ENCODE measurements at places on chromosomes 4 and X.
A peak's percentile ranks its signal among the peaks of the same experiment; 100 is the strongest.

- no peak for DNase-seq
Measured at GRCh38 chrX:123871309-123871708, 11.5 kb downstream of the XIAP start.

- DNase-seq = no peak
Measured at GRCh38 chrX:103373581-103373980, 2.8 kb upstream of the BEX3 start.

GRCh38 chr4:40321574-40322275 is 13.4 kb upstream of the CHRNA9 start:
- no peak for DNase-seq

DNA sequence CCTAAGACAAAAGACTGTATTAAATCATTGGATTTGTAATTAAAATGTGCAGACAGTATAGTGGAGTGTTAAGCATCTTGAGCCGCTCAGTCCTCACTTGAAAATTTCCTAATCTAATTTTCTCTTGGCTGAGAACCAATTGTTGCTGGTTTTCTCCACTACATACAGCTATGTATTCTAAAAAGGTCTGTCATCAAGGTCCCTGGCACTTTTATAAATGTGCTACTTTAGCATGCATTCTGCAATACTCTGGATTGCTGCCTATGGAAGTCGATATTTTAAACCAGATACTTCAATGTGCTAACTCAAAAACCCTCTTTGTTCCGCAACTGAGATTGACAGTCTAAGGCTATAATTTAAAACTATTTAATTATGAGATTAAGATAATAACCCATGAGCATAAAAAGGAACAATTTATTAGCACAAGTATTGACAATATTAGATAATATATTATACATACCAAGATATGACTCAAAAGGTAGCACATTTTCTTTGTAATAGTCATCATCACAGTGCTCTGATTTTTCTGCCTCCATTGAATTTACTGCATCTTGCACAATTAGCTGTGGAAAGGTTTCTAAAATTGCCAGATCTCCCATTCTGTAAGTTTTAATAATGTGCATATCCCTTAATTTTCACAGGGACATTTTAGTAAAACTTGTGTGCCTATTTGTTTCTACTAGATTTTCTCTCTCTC is 815.1 kb downstream of the ADGRL3 start:
- DNase-seq = no peak

DNA sequence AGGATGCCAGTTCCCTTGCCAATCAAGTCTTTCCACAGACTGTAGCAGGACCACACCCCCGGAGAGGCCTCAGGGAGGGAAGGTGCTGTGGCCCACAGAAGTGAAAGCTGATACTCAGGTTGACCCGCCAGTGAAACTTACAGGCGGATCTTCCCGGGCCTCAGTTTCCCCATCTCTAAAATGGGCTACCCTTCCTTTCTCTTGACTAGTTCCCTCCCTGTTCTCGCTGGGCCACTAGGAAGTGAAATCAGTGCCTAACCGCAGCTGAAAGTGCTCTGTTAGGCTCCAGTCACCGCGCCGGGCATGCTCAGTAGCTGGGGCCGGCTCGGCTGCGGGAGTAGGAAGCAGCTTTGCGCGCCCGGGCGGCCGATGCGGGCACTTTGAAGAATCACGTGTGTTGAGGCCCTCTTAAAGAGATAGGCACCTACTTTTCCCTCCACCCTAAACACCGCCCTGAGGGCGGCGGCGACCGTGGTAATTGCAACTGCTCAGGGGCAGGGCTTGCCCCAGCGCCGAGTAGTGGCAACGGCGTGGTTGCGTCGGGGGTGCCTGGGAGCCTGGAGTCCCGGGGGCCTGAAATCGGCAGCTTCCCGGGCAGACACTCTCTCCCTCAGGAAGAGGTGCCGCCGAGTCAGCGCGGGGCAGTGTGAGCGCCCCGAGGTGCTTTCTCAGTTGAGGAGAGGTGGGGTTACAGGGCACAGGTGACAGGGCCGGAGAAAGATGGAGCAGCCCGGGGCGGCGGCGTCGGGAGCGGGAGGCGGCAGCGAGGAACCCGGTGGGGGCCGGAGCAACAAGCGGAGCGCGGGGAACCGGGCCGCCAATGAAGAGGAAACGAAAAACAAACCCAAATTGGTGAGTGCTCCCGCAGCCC is at the start of gene DIAPH2:
TSS of gene DIAPH2 (plus strand) at position 504 of the 871 bp plus-strand sequence.
- peak; percentile 91 for DNase-seq

DNA sequence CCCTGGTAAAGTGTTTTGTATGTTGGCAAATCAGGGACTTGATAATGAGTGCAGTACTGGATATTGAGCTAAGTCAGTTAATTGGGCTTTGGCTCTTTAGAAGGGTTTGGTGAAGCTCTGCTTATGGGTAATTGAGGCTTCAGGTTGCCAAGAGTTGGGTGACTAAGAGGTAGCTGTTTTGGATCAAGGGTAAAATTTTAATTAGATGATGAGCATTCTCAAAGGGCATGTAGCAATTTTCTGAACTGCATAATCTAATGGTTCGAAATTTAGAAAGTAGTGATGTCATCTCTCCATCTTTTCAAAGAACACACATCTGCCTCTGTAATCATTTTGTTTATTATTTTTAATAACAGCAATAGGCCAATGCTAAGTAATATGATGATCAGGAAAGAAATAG is 5.5 kb upstream of the TRIM2 start:
- no peak for DNase-seq

GRCh38 chr4:68951078-68951805 is at the start of gene UGT2A3:
TSS of gene UGT2A3 (minus strand) at chr4:68951804. CDS start at chr4:68951760, 44 bp downstream.
- no peak for DNase-seq

- no peak for DNase-seq
Measured at GRCh38 chr4:184593461-184593860, 55.8 kb downstream of the CASP3 start.

DNA sequence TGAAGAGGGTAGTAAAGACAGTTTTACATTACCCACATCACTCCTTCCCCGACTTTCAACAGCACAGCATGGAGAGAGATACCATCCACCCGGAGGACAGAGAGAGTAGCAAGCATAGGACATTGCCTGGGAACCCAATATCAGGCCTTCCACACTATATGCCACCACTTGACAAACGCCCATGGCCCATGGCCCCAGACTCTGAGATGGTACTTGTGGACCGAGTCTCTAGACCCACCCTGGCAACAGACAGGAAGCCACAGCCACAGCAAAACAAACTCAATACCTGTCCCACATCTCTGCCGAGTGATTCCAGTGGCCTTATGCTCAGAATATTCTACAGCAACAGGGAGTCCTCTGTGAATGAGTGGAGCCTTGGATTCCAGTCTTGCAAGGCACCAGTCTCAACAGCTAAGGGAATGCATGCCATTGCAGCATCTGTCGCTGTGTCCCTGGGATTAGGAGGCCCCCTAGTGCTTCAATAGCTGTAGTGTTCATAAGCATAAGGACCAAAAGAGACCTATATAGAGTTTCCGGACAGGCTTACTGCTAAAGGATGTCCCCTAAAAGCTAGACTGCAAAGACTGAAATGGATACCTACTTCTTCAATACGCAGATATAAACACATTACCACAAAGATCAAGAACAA is 14.7 kb upstream of the CT55 start:
- DNase-seq = no peak

DNA sequence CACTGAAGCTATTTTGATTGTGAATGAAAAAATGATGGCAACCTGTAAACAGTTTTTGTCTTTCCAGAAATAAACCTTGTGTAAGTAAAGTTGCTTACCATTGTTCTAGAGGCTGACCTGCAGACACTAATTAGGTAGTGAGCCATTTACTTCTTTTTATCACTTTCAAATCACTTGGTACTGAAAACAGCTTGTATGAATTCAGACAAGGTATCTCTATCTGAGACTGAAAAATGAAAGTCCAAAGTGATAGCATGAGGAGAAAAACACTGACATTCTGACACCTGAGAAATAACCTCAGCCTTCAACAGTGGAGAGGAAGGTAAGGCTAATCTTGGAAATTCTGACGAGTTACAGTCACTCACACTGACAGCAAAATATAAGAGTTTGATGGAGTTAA is 238.8 kb downstream of the GPC3 start:
- no peak for DNase-seq

GRCh38 chr4:41236032-41236431 is 20.7 kb upstream of the UCHL1 start:
- no peak for DNase-seq

DNA sequence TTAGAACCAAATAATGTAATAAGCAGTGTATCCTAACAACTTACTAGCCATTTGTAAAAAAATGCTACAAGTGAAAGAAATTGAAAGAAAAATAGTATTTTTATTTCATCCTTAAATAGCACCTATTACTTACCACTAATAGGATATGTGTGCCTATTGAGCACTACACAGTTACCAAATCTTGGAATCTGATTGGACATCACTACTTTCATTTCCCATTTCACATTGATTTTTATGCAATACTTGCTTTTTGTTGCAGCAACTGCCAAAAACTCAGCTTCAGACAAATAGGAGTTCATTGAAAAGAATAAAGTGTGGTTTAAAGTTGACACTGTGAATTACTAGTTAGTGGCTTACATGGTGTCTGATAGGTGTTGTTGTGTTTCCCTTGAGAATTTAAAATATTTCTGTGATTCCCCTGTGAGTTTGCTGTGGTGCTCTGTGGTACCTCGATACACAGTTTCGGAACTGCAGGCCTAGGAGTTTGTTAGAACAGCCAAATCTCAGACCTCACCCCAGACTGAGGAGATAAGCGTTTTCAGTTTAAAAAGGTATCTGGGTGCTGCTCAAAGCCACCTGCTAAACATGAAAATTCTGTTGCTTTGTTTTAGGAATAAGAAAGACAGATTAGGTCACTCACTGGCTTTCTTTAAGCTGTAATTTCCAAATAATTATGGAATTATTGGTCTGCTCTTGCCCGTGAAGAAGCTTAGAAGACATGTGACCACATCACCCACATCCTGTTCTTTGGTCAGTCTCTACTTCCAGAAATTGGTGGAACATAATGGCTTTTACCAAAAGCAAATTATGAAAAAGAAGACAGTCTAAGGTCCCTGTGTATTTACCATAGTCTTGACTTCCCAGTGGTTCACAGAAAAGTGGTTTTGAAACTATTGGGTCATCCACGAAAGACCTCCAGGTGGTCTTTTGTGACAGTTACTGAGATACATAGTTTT is 97.8 kb downstream of the SYTL5 start:
- DNase-seq = no peak

GRCh38 chr4:15197005-15197404 is 194.7 kb downstream of the CPEB2 start:
- no peak for DNase-seq

DNA sequence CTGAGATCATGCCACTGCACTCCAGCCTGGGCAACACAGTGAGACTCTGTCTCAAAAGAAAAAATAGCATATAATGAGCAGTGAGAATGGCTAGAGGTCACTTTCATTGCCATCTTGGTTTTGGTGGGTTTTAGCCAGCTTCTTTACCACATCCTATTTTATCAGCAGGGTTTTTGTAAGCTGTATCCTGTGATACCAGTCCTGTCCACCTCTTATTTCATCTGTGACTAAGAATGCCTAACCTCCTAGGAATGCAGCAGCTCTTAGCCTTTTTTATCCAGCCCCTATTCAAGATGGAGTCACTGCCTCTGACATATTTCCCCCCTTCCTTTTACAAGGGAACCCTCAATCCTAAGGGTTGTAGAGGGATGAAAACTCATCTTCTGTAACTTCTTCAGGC is 26.1 kb upstream of the IGFBP7 start:
- DNase-seq = no peak

- peak; percentile 99 for DNase-seq
Measured at GRCh38 chr4:73069338-73070073, at the start of gene COX18. TSS of gene COX18 (minus strand) at chr4:73069716. CDS start at chr4:73069649, 67 bp downstream.

DNA sequence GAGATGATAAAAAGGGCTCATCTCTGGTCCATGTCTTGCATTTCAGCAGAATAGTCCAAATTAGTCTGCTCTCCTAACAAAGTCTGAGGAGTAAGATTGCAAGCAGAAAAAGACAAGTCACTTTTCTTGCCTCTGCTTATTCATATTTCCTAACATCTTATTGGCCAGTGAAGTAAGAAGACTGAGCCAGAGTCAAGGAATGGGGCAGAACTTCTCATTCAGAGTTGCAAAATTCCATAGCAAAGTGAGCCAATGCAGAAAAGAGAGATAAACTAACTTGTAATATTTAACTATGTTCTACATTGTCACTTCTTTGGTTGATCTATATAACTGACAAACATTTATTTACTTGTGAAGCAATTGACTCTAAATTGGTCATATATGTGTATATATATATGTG is 2304.0 kb downstream of the ARAP2 start:
- DNase-seq = no peak

DNA sequence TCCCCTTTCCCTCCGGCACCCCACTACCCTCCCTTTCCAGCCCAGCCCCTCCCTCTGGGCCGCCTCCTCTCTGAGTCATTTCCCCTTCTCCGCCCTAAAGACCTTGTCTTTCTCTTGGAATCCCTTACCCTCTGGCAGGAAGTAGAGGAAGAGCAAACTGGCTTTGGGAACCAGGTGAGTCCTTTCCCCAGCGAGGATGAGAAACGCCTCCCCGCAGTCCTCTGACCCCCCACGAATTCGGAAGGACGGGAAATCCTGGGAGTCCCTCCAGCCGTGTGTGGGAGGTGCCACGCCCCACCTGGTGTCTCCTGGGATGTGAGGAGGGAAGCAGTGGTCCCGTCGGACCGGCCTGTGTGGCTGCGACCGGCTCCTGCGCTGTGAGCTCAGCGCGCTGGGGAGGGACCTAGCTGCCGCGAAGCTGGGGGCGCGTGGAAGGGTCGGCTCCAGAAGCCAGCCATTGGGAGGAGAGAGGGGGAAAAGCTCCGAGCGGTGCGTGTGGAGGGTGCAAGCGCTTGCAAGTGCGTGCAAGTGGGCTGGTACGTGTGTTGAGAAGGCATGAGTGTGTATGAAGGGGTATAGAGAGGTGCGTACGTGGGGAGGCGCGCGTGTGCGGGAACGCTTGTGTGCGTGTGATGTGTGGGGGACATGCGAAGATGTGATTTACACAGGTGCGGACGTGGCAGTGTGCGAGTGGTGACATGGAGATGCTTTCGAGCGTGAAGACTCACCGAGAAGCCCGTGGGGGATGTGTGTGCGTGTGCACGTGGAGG is 46.3 kb downstream of the TEX13B start:
- DNase-seq = no peak

DNA sequence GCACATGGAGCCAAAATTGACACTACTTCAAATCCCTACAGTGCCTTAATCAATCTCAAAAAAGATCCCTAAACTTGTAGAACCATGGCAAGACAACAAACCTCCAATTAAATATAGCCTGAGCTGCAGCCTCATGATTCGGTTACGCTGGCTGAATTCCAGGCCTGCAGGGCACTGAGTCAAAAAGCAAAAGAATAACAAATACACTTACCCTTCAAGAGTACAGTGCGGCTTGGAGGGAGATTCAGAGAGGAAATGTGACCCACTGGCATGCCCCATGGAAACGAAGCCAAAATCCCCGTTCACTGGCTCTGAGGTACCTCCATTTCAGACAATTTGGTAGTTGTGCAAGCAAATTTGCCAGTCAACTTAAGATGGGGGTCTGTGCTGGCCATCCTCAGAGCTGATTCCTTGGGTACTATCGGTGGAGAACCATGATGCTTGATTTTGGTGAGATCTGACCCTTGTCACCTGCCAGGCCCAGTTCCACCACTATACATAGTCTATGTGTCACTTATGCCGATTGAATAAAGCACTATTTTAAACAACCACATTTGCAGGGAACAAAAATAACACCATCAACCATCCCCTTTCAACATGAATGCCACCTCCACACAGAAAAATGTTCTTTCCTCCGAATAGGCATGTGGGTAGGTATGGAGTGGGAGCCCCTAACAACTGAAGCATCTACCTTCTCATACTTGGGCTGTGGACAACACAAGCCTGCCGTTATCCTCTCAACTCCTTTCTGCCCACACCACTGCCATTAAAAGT is 2.1 kb downstream of the C4orf54 start:
- DNase-seq = peak; percentile 70

All from Right ventricle myocardium inferior (tissue), 1 donor.